ENCODE measurements at places on chromosomes 12 and 14.

DNA sequence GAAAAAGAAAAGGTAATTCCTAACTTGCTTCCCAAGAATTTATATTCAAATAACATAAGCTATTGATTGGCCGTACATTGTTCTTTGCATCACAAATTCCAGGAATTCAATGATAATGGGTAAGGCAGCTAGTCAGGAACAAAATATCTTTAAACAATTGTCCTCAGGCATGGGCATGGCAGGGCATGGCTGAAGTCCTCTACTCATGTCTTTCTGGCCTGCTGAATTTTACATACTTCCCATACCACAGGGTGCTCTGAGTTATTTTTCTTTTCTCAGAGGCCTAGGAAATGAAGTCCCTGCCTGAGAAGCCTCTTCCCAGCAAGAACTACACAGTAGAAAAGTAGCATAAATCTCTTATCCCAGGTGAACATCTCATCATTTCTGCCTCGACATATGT lies 15.1 kb upstream of the DRAM1 start:
- no peak for DNase-seq

- no peak for DNase-seq
These were observed 303.9 kb downstream of the NOVA1 start for GRCh38 chr14:26293909-26294308.

GRCh38 chr14:96260341-96260821 lies 4.4 kb downstream of the BDKRB1 start:
- no peak for DNase-seq

- no peak for DNase-seq
These were observed 898.9 kb upstream of the SEL1L start for GRCh38 chr14:82432301-82433105.

GRCh38 chr14:38944691-38945090 lies 158.3 kb downstream of the SEC23A start:
- DNase-seq = no peak

Data from effector CD8-positive, alpha-beta T cell (primary cell).